ENCODE measurements at places on chromosomes 6 and 20. TPM values are rescaled to one million over a fixed set of nuclear protein-coding genes. Genes with fewer than 3 reads are reported as not detected.

The TRIM15 gene
- not detected for total RNA-seq

The MSH5 gene
- 3.1 TPM for total RNA-seq

The CNR1 gene
- 0.52 TPM for total RNA-seq

The FOXA2 gene
- not detected for total RNA-seq

The DNAAF9 gene
- 13.6 TPM for total RNA-seq

The ABHD16B gene
- total RNA-seq: not detected

The DDAH2 gene
- total RNA-seq: 73.1 TPM

The GLO1 gene
- total RNA-seq: 95.0 TPM

Measured in skeletal muscle tissue (tissue), 5 donors.